HuH-7 (cell line): ENCODE measurements at places on chromosomes 6 and 20.

DNA sequence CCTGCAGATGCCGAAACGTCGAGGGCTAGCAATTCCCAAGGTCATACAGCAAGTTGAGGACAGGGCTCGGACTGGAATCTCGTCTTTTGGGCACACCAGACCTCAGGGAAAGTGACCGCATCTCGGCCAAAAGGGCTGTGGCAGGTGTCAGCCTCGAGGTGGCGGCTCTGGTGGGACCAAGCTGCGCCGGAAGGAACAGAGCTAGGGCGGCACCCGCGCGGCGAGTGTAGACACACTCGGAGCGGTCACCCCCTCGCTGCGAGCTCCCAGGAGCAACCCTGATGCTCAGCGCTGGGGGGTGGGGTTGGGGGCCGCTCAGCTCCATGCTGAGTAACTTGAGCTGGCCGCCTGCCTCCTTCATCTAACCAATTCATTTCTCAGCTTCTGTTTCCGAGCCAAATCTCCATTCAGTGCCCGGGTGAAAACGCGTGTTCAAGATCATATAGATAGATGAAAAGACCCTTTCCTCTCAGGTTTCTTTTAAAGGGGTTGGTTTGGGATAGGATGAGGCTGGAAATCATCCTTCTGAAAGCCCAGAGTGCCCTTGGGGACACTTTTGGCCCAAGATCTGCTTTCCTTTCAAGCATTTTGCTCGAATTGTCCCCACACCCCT is 2.2 kb upstream of the TUBB2B start:
- DNase-seq: no peak

DNA sequence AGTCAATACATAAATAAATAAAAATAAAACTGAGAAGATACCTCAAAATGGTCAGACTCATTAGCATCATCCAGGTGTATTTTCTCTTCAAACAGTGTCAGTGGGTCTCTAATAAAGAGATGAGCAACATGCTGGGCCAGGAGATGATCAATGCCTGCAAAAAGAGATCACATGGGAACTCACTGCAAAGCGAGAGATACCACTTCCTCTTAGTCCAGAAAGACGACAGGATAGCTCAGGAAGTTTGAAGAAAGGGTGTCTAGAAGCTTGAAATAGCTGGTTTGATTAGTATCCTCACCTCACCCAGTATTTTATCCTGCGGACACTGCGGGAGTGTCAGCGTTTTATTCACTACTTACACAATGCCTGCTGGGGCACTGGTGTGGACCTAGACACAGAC is 38.0 kb downstream of the GCLC start:
- DNase-seq: no peak

DNA sequence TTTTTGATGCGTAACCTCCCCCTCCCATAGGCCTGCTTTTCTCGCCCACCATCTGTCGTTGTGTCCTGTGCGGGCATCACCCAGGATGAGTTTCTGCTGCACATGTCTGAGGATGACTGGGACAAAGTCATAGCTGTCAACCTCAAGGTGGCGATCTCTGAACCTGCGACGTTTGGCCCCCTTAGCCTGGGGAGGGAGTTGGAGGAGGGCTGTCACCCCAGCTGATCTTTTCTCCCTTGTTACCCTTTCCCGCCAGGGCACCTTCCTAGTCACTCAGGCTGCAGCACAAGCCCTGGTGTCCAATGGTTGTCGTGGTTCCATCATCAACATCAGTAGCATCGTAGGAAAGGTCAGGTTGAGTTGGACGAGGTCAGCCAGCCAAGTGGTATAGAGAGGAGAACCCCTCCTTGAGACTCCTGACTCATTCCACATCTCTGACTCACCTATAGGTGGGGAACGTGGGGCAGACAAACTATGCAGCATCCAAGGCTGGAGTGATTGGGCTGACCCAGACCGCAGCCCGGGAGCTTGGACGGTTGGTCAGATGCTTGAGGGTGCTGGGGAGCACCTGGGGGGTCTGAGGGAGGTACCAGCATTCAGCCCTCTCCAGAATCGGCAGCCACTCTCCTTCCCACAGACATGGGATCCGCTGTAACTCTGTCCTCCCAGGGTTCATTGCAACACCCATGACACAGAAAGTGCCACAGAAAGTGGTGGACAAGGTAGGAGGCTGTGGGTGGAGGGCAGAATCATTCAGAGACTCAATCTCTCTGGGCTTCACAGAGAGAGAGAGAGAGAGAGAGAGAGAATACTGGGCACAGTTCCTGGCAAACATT is 954 bp downstream of the HSD17B8 start:
- no peak for DNase-seq

GRCh38 chr20:4740774-4741431 is 19.2 kb downstream of the PRND start:
- peak; percentile 62 for DNase-seq

GRCh38 chr6:53604623-53605190 is 59.8 kb upstream of the GCLC start:
- DNase-seq: no peak

DNA sequence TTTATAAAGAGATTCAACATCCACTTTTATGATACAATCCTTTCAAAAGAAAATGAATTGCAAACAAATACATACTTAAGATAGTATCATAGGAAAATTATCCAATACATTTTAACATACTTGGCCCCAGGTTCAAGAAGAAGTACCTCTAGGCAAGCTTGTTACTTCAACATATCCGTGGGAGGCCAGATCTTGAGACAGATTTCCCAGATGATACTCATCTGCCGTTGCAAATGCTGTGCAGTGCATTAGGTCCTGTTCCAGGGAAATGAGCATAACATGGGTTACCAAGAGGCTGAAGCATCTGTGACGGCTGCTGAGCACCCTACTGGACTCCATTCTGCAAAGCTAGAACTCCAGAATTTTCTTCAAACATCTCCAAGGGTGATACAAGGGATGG is 15.6 kb downstream of the RMND1 start:
- DNase-seq: no peak

DNA sequence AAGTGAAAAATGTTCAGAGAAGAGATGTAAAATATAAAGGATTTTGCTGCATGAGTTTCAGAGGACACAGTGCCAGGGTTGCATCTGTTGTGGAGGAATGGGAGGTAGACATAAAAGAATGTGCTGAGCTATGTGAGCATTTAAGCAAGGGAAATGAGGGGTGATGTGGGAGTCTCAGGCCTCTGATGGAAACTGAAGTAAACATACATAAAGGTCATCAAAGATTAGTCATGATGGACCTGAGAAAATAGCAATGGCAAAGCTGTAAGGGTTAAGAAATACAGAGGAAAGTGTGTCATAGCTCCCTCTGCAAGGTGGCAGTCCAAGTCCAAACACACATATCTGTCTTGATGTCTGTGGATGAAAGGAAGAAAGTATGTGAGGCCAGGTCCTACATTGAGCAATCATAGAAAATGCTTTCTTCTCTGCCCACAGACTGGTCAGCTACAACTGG is 306.6 kb upstream of the ECI2 start:
- no peak for DNase-seq

GRCh38 chr6:96104910-96105309 is 89.1 kb downstream of the FUT9 start:
- DNase-seq: no peak

GRCh38 chr6:168909288-168909687 is 344.4 kb downstream of the THBS2 start:
- DNase-seq: no peak
